ENCODE measurements at places on chromosomes 11 and 22.

DNA sequence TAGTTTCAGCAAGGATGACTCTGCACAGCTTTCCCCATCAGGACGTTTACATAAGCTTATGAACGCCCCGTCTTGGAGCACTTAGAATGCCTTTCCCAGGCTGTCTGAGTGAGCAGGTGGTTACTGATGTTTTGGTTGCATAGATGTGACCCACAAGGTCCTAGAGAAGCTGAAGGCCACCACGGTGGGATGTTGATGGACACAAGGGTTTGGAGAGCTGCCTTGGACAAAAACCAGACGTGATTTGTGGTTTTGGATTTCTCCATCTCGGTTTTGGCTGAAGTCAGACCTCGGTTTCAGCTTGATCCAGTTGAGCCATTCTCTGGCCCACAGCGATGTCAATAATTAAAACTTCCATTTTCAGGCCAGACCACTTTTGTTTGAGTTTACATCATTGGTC lies 151.9 kb downstream of the LDLRAD3 start:
- no peak for DNase-seq

- no peak for DNase-seq
Observed at GRCh38 chr11:11069841-11070835, 212.3 kb upstream of the ZBED5 start.

GRCh38 chr11:75924966-75925784 lies 110.2 kb downstream of the UVRAG start:
- DNase-seq = no peak

GRCh38 chr11:12274056-12274455 lies 103.3 kb upstream of the PARVA start:
- no peak for DNase-seq

- DNase-seq = no peak
Observed at GRCh38 chr11:124807660-124808270, 7.6 kb upstream of the MSANTD2 start.

- no peak for DNase-seq
Observed at GRCh38 chr11:19730373-19730772, 17.7 kb downstream of the NAV2 start.

GRCh38 chr11:70755410-70756158 lies 357.3 kb downstream of the CTTN start:
- DNase-seq = peak; percentile 91

GRCh38 chr11:97743205-97743742 lies 1277.5 kb upstream of the CNTN5 start:
- no peak for DNase-seq

DNA sequence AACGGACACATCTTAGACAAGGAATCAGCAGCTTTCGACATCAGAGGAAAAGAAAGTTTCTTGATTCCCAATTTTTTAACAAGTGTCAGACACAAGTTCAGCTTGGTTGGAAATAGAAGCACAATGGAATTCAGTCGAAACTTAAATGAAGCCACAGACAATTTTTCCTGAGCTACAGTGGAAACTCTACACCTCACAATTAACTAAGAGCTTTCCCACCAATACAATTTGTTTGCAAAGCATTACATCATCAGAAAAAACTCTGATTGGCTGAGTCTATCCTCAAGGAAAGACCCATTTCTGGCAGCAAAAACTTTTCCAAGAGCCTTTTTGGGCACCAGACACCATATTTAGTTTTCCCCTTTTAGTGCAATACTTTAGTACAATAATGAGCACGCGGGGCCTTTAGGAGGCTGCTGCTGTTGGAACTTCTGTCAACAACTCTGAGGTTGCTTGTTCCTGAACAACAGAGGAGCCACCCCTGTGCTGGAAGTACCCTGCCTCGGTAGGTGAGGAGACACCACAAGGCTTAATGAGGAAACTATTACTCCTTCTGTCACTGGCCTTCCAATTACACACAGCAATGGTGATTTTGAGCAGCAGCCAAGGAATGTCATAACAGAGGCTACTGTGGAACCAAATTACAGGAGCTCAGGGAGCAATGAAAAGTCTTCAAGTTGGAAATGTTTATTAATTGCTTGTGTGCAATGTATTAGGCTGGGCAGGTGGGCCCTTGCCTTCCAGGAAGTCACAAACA lies 61.9 kb upstream of the BARX2 start:
- DNase-seq = no peak

DNA sequence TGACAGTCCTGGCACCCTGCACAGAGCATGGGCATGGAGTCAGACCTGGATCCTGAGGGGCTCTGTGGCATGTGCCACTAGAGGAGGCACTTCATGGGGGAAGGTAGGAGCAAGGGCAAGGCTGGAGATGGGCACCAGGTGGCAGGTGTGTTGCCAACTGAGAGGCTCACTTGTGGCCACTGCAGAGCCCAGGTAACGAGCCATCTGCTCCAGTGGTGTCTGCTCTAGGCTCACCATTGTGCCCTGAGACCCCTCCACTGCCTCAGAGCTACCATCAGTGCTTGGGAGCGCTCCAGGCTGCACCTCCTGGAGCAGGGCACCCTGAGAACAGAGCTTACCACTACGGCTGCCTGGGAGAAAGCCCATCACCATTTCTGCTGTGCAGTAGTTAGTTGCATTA lies 1.3 kb upstream of the ZDHHC8 start:
- DNase-seq = no peak

GRCh38 chr11:64863391-64864060 lies 14.9 kb downstream of the EHD1 start:
- DNase-seq = no peak

- no peak for DNase-seq
Observed at GRCh38 chr11:64001484-64002420, 15.5 kb downstream of the OTUB1 start.
